Osteocyte (in vitro differentiated cells): ENCODE measurements at places on chromosomes 3 and 15.

- no peaks in the 10 kb centered on the region for H3K36me3 ChIP-seq
- H3K4me3 ChIP-seq = no peak overlapping the region
- H3K27ac ChIP-seq = no peak overlapping the region
- DNase-seq = no peak
These were observed 394.5 kb downstream of the SHQ1 start for GRCh38 chr3:72453706-72454105.

DNA sequence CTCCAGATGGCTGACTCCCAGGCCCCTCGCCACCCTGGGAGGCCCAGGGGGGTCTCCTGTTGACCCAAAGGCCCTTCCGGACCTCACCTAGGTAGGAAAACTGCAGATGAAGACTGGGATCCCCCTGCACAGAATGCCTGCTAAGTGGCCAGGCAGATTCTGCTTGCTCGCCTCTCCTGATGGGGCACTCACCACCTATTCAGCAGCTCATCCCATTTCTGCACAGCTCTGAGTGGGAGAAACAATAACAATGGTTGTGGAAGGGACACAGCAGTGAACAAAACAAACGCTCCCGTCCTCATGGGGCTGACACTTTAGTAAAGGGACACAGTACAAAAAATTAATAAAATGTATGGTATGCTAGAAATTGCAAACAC, 24.9 kb upstream of the FGD5 start:
- H3K36me3 ChIP-seq = no peaks in the 10 kb centered on the region
- peaks cover 42% of the 10 kb centered on the region for H3K27me3 ChIP-seq
- no peak overlapping the region for H3K27ac ChIP-seq
- DNase-seq = no peak

DNA sequence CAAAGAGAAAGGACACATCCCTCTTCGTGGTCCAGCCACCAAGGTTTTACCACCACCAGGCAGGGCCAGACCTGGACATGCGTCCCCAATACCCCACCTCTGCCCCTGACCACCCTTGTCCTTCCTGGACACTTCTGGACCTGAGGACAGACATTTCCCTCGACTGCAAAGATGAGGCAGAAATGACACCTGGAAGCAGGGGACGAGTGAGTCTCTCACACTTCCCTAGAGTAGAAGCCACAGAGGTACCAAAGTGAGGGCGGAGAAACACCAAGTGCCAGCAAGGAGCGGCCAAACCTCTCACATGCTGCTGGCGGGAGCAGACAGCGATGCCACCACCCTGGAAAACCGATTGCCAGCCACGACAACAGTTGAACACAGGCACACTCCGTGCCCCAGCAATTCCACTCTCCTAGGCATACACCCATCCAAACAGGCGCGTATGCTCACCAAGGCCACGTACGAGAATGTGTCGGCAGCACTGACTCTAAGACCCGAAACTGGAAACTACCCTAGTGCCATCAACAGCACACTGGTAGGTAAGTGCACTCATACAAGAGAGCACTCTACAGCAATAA, 207.0 kb upstream of the NSMCE3 start:
- no peak overlapping the region for H3K4me3 ChIP-seq
- no peaks in the 10 kb centered on the region for H3K36me3 ChIP-seq
- no peak overlapping the region for H3K27ac ChIP-seq
- DNase-seq = no peak
- H3K27me3 ChIP-seq = peaks cover 4% of the 10 kb centered on the region

GRCh38 chr3:97350971-97351370, 413.6 kb upstream of the ARL6 start:
- H3K4me1 ChIP-seq = no peaks in the 10 kb centered on the region
- no peak overlapping the region for H3K27ac ChIP-seq
- H3K27me3 ChIP-seq = no peaks in the 10 kb centered on the region
- DNase-seq = no peak
- no peaks in the 10 kb centered on the region for H3K36me3 ChIP-seq

GRCh38 chr3:141546586-141546985, 59.8 kb downstream of the RASA2 start:
- H3K36me3 ChIP-seq = peaks cover 78% of the 10 kb centered on the region
- DNase-seq = no peak
- H3K4me3 ChIP-seq = no peak overlapping the region
- no peaks in the 10 kb centered on the region for H3K27me3 ChIP-seq
- no peak overlapping the region for H3K27ac ChIP-seq

GRCh38 chr3:168066882-168067281, 28.8 kb downstream of the GOLIM4 start:
- no peaks in the 10 kb centered on the region for H3K36me3 ChIP-seq
- DNase-seq = no peak
- no peak overlapping the region for H3K4me3 ChIP-seq
- H3K4me1 ChIP-seq = peaks cover 48% of the 10 kb centered on the region
- H3K27me3 ChIP-seq = no peaks in the 10 kb centered on the region
- peak overlapping the region; percentile 1 for H3K27ac ChIP-seq

GRCh38 chr3:53161820-53162671, 1.0 kb downstream of the PRKCD start:
- DNase-seq = no peak
- no peaks in the 10 kb centered on the region for H3K36me3 ChIP-seq
- H3K4me3 ChIP-seq = peak overlapping the region; percentile 86
- H3K4me1 ChIP-seq = peaks cover 34% of the 10 kb centered on the region
- peak overlapping the region; percentile 81 for H3K27ac ChIP-seq

- no peak overlapping the region for H3K27ac ChIP-seq
- H3K36me3 ChIP-seq = peaks cover 4% of the 10 kb centered on the region
- no peaks in the 10 kb centered on the region for H3K27me3 ChIP-seq
- no peak overlapping the region for H3K4me3 ChIP-seq
- DNase-seq = no peak
- H3K4me1 ChIP-seq = peaks cover 11% of the 10 kb centered on the region
These were observed 39.6 kb downstream of the DAPK2 start for GRCh38 chr15:64006642-64007041.

DNA sequence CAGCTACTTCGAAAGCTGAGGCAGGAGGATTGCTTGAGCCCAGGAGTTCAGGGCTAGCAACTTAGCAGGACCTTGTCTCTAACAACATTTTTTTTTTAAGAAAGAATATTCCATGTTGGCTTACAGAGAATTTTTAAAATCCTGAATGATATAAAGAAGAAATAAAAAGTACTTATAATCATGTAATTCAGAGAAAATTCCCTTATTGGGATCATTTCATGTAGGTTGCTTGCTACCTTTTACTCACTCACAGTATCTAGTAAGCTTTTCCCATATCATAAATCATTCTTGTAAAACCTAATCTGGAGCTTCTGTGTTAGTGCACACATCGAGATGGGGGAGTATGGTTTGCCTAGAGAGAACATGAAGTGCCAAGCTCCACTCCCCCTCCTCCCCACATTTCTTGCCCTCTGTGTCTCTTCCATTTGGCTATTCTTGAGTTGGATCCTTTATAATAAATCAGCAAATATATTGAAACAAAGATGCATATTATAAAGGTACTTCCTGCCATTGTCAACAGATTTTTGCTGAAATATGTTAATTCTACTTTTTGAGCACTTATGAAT, 13.6 kb downstream of the TF start:
- no peaks in the 10 kb centered on the region for H3K36me3 ChIP-seq
- H3K4me1 ChIP-seq = peaks cover 8% of the 10 kb centered on the region
- no peak overlapping the region for H3K27ac ChIP-seq

DNA sequence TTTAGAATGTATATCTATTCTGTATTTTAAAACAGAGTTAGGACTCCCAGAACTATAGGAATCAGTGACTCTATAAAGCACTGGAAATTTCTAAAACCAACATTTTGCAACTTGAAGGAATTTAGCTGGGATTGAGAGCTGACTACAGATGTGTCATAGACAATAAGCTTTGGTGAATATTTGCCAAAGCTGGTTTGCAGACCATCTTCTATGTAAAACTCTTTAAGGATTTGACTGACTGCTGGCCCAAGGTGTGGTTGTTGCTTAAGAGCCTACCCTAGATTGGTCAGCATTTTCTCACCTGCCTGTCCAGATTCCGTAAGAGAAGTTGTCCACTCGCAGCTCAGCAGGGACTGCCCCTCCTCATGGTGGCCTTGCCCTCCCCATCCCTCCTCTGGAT, 73.2 kb upstream of the GK5 start:
- H3K36me3 ChIP-seq = peaks cover 13% of the 10 kb centered on the region
- no peak overlapping the region for H3K27ac ChIP-seq
- no peaks in the 10 kb centered on the region for H3K4me1 ChIP-seq
- no peaks in the 10 kb centered on the region for H3K27me3 ChIP-seq

GRCh38 chr15:32843219-32843815, 125.5 kb downstream of the GREM1 start:
- H3K36me3 ChIP-seq = no peaks in the 10 kb centered on the region
- H3K4me3 ChIP-seq = no peak overlapping the region
- no peak for DNase-seq
- H3K4me1 ChIP-seq = peaks cover 21% of the 10 kb centered on the region
- H3K27ac ChIP-seq = no peak overlapping the region

DNA sequence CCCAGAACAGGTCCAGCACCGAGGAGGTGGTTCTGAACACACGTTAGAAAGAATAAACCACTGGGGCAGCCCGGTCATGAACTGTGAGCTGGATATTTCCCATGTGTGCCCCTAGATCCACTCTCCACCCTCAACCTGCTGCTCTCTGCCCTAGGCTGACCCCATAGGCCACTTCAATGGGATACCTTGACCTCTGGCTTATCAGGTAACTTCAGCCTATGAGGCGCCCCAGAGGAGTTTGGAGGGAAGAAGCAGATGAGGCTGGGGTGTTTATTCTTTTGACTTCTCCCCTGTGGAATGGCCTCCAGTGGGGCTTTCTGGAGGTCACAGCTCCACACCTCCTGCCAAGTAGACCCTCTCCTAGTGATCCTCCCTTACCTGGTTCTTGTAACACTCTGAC, 47.7 kb upstream of the SLC7A14 start:
- H3K36me3 ChIP-seq = no peaks in the 10 kb centered on the region
- DNase-seq = no peak
- H3K27me3 ChIP-seq = peaks cover 2% of the 10 kb centered on the region
- no peak overlapping the region for H3K4me3 ChIP-seq
- no peak overlapping the region for H3K27ac ChIP-seq
- peaks cover 26% of the 10 kb centered on the region for H3K4me1 ChIP-seq

- no peaks in the 10 kb centered on the region for H3K4me1 ChIP-seq
- peaks cover 2% of the 10 kb centered on the region for H3K27me3 ChIP-seq
- DNase-seq = no peak
- no peak overlapping the region for H3K4me3 ChIP-seq
- H3K27ac ChIP-seq = no peak overlapping the region
These were observed 1199.1 kb downstream of the SI start for GRCh38 chr3:163879172-163879571.

DNA sequence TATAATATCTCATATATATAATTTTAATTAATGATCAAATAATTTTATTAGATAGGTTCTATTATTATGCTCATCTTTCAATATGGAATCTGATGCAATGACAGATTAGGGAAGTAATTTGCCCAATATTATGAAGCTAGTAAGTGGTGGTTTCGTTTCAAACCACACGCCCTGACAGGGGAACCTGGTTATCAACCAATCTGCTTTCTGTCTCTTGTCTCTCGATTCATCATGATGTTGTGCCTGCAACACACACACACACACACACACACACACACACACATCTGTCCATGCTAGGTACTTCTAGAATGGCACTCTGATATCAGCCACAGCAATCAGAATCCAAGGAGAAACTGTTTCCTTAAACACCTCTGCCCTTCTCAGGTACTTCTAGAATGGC, 128.4 kb downstream of the ZBBX start:
- peaks cover 6% of the 10 kb centered on the region for H3K27me3 ChIP-seq
- H3K4me3 ChIP-seq = no peak overlapping the region
- no peak for DNase-seq
- H3K36me3 ChIP-seq = no peaks in the 10 kb centered on the region
- no peak overlapping the region for H3K27ac ChIP-seq

GRCh38 chr15:43939070-43939469, 112.3 kb downstream of the WDR76 start:
- H3K36me3 ChIP-seq = no peaks in the 10 kb centered on the region
- no peak overlapping the region for H3K27ac ChIP-seq
- DNase-seq = peak; percentile 21
- H3K4me1 ChIP-seq = no peaks in the 10 kb centered on the region
- peaks cover 59% of the 10 kb centered on the region for H3K27me3 ChIP-seq
- H3K4me3 ChIP-seq = no peak overlapping the region
